Tongue (tissue), 3 donors: ENCODE measurements at places on chromosomes 7 and 10.

GRCh38 chr10:9615189-9615588 is 1402.5 kb upstream of the CELF2 start:
- DNase-seq = no peak

DNA sequence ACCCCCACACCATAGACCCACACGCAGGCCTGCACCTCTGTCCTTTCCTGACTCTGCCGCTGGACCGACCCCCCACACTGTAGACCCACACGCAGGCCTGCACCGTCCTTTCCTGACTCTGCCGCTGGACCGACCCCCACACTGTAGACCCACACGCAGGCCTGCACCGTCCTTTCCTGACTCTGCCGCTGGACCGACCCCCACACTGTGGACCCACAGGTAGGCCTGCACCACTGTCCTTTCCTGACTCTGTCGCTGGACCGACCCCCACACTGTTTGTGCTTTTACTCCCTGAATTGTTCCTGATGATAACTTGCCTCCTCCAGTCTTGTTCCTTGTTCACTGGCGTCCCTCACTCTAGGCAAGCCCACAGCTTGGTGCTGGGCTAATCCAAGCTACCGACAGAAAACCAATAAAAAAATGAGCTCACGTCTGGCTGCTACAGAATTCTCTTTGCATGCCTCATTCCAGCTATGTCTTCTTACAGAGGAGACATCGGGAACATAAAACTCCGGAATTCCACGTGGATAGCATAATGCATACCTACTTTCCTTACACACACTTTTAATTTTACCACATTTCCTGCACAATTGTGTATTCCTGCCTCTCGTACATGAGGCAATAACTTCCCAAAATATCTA is 494.3 kb downstream of the PTPRN2 start:
- no peak for DNase-seq

GRCh38 chr7:1019789-1020610 is 24.3 kb upstream of the GPR146 start:
- peak; percentile 0 for DNase-seq

DNA sequence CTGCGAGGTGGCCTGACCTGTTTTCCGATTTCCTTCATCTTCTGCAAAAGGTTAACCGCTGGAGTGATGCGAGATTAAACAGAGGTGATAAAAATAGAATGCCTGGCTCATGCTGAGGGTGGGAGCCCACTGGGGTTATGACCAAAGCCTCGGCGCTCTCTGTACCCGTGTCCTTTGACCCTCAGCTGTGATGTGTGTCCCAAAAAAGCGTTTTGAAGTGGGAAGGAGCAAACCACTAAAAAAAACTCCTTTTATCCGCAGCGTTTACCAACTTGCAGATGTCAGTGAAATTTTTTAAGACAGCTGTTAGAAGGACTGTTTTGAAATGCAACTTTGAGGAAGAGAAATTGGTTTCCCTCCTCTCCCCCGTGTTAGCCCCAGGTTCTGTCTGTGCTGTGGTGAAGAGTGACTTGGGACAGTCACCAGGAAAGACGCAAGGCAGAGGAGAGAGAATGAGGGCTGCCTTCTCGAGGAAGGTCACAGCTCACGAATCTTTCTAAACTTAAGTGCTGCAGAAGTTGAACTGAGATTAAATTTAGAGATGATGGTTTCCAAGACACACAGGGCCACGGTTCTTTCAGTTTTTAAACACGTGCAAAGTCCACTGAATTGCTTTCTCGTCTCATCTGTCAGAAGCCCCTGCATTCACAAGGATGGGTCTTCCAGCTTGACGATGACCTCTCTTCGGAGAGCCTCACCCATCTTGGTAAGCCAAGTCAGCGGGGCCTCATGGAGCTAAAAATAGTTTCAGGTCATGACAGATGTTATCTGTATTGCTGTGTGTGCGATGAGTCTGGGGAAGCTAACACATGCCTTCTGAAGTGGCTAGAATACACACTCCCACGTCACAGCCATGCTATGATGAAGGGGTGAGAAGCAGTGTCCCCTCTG is 27.6 kb downstream of the AMZ1 start:
- no peak for DNase-seq

GRCh38 chr10:98246911-98247805 is 20.8 kb downstream of the LOXL4 start:
- peak; percentile 90 for DNase-seq

- no peak for DNase-seq
Measured at GRCh38 chr10:83222300-83222699, 917.0 kb upstream of the GHITM start.

DNA sequence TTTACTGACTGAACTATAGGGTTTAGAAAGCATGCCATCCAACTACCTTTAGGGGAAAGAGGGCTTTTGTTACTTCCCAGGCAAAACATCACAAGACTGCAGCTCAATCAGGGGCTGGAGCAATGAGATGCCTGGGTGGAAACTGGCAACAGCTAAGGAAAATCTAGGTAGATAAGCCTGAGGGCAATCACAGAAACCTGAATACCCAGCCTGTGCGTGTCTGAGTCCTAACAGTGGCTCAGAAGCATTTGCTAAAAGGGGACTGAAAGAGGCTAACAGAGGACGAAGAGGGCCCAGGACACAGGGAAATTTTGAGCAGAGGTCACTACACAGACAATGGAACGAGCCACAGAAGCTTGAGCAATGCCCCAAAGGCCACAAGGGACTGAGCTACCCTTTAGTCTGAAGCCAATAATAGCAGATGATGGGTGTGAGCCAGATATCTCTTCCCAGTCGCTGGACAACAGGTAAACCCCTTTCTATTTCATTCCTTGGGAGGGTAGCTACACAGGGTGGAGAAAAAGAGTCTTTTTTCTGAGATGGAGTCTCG is 79.1 kb downstream of the ITGA8 start:
- DNase-seq = no peak

- no peak for DNase-seq
Measured at GRCh38 chr10:73404690-73405089, 9.2 kb downstream of the ANXA7 start.

GRCh38 chr7:132537456-132538145 is 38.7 kb downstream of the PLXNA4 start:
- no peak for DNase-seq

- DNase-seq = no peak
Measured at GRCh38 chr10:128000471-128001362, 93.8 kb downstream of the PTPRE start.
